ENCODE measurements at places on chromosomes 3 and 15. TPM values are rescaled to one million over a fixed set of nuclear protein-coding genes. Genes with fewer than 3 reads are reported as not detected.

DNA sequence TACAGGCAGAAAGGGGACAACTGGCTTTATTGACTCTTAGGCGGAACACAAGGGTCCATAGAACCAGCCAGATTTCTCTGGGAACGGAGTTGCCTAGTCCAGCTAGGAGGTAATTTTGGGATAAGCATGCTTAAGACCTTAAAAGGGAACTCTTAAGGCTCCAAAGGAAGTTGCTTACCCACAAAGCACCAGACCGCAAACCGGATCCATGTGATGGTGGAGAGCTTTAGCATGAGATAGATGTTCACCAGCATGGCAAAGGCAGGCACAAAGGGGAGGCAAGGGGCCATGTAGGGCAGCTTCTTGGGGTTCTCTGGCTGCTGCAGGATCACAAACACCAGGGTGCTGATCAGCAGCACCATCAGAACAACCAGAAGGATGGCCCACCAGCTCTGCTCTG is 61.4 kb downstream of the CLDN11 start:
- DNase-seq, result no peak

DNA sequence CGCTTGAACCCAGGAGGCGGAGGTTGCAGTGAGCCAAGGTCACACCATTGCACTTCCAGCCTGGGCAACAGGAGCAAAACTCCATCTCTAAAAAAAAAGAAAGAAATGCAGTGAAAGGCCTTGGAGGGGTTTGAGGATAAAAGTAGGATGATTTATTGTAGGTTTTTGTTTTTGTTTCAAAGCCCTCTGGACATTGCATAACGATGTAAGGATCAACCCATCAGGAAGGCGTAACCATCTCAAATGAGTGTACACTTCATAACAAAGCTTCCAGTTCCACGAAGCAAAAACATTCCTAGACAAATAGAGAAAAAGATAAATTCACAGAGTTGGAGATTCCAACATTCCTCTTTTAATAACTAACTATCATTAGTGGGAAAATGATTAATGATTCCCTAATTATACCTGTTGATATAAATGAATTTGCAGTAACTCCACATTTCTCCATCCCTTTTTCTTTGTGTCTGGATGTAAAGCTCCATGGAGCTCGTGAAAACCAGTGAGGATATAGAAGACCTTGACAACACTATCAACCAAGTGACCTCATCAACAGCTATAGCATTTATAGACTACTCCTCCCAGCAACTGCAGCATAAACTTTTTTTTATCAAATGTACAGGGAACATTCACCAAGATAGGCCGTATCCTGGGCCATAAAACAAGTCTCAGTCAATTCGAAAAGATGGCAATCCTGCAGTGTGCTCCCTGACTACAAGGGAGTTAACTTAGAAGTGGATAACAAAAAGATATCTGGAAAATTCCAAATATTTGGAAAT is 48.7 kb upstream of the PPP4R2 start:
- no peak for DNase-seq

- no peak for DNase-seq
These were observed 447.4 kb downstream of the AGBL1 start for GRCh38 chr15:86526938-86527690.

GRCh38 chr3:149620291-149621020 is 37.4 kb downstream of the WWTR1 start:
- DNase-seq, result peak; percentile 47

- no peak for DNase-seq
These were observed 871.0 kb downstream of the OTOL1 start for GRCh38 chr3:162367429-162368260.

Gene TM4SF4
- 0.42 TPM for polyA plus RNA-seq

Gene FSD2
- not detected for polyA plus RNA-seq

- DNase-seq, result no peak
These were observed 108.3 kb downstream of the OCA2 start for GRCh38 chr15:27990521-27991515.

DNA sequence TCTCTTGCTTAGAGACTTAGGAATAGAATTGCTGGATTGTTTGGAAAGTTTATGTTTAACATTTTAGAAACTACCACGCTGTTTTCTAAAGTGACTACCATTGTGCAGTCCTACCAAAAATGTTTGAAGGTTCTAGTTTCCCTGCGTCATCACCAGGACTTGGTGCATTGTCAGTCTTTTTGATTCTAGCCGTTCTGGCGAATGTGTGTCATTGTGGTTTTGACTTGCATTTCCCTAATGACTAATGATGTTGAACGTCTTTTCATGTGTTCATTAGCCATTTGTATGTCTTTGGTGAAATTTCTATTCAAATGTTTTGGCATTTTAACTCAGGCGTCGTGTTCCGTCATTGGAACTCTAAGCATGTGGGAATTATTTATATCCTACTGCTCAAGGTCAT is 58.0 kb downstream of the CHD2 start:
- DNase-seq, result no peak

Gene ERC2
- 0.07 TPM for polyA plus RNA-seq

GRCh38 chr3:37136067-37136466 is 38.3 kb downstream of the LRRFIP2 start:
- DNase-seq, result no peak

DNA sequence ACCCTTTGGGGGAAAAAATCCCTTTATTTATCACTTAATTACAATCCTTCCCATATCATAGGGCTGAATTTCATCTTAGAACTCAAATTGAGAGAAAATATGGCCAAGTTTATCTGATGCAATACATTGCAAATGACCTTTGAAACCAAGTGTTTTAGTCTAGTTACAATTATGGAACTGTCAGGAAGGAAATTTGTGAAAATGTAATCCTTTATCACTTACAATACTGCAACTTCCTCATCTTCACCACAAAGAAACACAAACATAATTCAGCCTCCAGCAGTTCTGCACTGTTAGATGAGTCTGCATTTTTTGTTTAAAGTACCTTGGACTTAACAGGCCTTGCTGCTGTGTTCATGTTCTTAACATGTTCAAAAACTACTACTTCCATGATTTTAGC is 4.6 kb downstream of the CCPG1 start:
- no peak for DNase-seq

Gene GOLGA8H
- 0.06 TPM for polyA plus RNA-seq

Gene SLCO2A1
- polyA plus RNA-seq, result 5.4 TPM

- DNase-seq, result no peak
These were observed 329.4 kb downstream of the TBC1D5 start for GRCh38 chr3:17412950-17413530.

DNA sequence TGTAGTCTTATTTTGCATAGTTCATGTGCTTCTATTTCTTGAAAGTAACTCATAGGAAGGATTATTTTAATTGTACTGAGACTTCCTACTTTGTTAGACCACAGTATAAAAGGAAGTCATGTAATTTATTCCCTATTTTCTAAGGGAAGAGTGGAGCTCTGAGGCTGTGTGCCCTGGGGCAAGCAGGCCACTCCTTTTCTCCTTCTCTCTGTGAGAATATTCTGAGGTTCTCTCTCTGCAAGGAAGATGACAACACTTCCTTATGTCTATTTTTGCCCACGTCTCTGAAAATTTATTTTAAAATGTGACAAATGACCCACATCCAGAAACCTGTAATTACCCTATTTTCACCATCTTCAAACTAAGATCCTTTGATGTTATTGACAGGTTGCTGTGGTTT is 11.0 kb downstream of the KCTD6 start:
- DNase-seq, result no peak

Gene MKRN2OS
- polyA plus RNA-seq, result not detected

Gene TMEM207
- not detected for polyA plus RNA-seq

Gene ATP10A
- 28.0 TPM for polyA plus RNA-seq

Gene SLC28A2
- not detected for polyA plus RNA-seq
